ENCODE measurements at places on chromosomes 11 and 22.

- DNase-seq: no peak
These were observed 31.6 kb downstream of the TBC1D22A start for GRCh38 chr22:46794067-46794466.

DNA sequence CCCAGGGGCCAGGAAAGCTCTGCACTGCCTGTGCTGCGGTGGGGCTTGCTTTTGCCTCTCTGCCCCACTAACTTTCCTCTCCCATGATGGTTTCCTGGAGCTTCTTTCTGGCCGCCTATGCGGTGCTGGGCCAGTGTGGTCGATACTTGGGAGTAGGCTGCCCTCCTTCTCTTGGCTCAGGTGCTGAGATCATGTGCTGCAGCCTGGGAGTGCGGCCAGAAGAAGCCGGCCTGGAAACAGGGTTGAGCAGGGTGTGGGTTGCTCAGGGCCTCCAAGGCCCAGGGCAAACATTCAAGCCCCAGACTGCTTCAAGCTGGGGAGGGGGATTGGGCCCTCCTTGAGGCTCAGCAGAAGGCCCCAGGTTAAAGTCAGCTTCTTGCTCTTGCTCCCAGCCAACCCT, 125.0 kb downstream of the NTM start:
- DNase-seq: no peak

DNA sequence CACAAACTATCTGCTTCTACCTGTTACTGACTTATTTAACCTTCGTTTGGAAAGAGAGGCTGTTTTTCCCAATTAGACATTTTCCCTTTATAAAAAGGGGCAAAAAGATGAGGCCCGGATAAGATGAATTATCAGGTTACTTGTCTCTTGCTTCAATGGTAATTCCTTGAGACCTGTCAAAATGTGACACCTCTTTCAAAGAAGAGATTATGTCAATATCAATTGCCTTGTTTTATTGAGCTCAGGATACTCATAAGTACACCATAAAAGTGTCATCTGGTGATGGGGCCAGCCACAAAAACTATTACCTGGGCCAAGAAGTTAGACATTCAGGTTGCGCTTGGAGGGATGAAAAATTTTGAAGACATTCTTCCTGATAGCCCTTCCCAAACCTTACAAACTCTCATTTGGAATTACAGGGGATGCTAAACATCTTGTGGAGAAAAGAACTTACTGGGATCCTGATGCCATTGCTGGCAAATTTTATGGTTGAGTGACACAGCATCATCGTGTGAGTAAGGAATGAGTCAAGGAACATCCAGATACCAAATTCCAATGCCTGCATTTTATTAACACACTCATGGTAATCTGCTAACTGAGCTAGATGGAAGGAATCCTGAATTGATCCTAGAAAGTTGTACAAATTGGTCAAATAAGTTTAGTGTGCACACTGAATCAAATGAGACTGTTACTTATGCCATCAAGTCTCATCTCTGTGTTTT, 1071.2 kb downstream of the LRRC4C start:
- no peak for DNase-seq

DNA sequence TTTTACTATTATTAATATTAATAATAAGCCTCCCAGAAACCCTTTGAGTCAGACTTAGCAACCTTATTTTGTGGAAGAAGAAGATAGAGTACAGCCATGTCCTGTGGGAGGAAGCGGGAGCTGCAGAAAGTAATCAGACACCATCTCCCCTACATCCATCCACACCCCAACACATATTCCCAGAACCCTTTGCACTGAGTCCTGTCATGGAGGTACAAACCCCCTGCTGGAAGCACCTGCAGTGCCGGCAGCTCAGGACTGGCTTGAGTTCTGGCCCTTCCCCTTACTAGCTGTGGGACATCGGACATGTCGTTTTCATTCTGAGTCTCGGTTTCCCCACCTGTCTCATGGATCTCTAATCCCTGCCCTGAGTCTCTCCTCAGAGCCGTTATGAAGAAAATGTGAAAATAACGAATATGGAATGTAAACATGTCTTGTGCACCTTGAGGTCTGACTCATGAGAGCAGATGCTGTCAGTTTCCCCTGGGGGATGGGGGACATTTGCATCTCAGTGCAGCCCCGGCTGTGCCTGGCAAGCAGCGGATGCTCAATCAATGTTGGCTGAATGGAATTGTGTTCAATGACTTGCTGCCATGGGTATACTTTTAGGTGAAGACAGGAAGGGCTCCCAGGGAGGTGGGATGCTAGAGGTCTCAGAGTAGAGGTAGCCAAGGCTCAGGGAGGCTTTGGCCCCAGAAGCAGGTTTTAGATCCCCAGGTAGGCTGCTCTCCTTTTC, 45.4 kb downstream of the TP53I11 start:
- no peak for DNase-seq

DNA sequence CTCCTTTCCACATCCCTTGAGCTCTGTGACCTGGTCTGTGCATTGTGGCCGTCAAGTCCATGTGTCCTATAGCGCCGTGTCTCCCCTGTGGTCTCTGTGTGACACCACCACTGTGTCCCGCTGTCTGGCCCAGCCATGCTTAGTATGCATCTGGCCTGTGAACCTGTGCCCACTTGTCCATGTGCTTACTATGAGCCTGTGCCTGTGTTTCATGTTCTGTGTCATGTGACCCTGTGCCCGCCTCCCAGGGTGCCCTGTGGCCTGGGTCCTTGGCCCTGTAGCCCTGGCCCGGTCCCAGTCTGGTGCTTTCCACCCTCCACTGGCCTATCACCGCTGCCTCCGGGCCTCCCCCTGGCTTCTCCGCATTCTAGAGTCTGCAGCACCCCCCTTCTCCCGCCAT, 80.6 kb downstream of the CCDC83 start:
- no peak for DNase-seq

DNA sequence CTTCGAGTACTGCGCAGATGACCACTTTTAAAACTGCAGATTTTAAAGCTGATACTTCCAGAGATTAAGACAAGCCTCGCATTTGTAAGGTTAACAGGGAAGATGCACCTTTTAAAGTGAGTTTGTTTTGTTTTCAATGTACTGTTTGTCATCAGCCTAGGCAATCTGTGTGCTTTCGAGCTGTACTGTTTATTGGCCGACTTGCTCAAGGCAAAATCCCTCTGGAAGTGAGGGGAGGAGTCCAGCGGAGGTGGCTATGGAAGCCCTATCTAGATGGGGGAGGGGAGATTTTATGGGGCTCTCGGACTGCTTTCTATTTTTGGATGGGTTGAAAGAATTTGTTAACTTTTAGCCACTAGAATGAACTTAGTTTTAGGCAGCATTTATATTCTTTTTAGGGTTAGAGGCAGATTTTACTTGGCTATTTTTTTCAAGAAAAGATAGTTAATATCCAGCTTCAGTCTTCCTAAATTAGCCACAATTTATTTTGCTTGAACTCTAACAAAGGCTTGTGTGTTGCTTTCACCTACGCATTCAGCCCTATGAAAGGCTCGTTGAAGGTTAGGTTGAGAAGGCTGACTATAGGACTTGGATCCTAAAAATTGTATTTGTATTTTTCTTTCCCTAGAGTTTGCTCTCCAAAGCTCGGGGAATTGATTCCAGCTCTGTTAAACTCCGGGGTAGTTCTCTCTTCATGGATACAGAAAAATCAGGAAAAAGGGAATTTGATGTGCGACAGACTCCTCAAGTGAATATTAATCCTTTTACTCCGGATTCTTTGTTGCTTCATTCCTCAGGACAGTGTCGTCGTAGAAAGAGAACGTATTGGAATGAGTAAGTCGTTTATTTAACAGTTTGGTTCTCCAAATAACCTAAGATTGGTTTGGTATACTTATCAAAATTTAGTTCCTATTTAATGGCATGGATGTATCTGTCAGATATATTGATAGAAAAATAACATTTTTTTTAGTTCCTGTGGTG, 2.1 kb downstream of the WEE1 start:
- no peak for DNase-seq

DNA sequence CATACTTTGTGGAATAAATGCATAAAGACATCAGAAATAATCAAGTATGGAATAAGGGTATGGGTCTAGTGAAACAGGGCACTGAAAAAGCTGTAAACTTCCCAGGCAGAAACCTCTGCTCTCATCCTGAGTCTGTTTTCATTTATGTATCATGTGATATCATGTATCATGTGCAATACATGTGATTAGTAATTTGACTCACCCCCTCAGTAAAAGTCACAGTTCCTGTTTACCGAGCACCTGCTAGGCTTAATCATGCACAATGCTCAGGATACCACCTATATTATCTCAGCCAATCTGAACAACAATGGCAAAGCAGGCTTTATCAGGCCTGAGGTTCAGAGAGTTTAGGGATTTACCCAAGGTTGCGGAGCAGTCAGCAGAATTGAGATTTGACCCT, 250.6 kb upstream of the TENM4 start:
- no peak for DNase-seq

- DNase-seq: no peak
These were observed 498.2 kb downstream of the KCNA4 start for GRCh38 chr11:29518389-29519174.

- no peak for DNase-seq
These were observed 24.6 kb downstream of the OTOG start for GRCh38 chr11:17571431-17572358.

GRCh38 chr11:107750313-107750712, 38.5 kb upstream of the SLN start:
- no peak for DNase-seq

DNA sequence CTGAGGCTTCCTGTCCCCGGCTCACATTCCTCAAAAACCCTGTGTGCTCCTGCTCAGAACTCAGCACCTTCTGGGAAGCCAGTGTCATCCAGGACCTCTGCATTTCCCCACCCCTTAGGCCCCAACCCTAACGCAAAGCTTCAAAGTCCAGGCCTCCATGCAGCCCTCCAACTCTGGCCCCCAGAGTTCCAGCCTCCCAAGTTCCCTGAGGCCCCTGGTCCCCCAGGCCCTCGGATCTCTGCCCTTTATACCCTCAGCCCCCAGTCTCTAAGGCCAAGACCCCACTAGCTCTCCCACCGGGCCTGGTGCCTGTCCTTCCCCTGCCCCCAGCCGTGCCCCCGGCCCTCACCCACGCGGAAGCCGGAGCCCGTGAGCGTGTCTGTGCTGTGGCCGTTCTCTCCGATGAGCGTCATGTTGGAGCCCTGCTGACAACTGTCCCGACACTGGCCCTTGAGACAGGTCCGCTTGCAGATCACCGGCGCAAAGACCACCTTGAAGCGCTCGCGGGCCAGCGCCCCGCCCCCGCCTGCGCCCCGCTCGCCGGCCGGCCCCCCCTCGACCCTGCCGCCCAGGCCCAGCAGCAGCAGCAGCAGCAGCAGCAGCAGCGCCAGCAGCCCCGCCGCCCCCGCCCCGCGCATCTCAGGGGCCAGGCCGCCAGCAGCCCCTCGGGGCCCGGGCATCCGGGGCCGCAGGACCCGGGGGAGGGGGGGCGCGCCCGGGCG, 718 bp downstream of the LTBP3 start:
- DNase-seq: no peak

- no peak for DNase-seq
These were observed 67.7 kb upstream of the SORL1-AS1 start for GRCh38 chr11:121520243-121521144.

- DNase-seq: no peak
These were observed 729.3 kb downstream of the NTM start for GRCh38 chr11:132099692-132100091.

- DNase-seq: peak; percentile 84
These were observed 29.9 kb downstream of the ALG9 start for GRCh38 chr11:111841370-111842053.

DNA sequence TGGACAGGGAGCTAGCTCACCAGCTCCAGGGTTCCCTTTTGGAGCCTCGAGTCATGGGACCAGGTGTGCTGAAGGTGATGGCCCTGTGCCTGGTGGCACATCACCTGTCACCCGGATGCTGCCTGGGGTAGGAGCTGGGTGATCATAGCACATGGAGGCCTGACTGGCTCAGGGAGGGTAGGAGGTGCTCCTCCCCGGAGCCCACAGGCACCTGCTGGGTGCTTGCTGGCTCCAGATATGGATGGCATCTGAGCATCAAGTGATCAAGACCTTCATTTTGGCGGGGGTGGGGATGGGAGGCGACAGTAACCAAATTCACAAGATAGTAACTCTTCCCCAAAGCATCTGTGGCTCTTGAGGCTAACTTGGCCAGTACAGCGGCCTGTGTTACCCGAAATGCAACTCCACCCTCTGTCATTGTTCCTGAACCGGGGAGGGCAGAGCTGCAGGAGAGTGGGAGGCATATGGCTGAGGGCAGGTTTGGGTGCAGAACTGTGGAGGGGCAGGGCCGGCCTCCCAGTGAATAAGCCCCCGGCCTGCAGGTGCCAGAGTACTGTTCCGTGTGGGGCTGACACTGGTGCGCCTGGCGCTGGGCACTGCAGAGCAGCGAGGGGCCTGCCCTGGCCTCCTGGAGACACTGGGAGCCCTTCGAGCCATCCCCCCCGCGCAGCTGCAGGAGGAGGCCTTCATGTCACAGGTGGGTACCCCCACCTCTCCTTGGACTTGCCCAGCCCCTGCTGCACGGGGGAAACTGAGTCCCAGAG, 4.7 kb downstream of the TBC1D10C start:
- no peak for DNase-seq

GRCh38 chr11:14127679-14128078, 165.2 kb downstream of the SPON1 start:
- DNase-seq: no peak

DNA sequence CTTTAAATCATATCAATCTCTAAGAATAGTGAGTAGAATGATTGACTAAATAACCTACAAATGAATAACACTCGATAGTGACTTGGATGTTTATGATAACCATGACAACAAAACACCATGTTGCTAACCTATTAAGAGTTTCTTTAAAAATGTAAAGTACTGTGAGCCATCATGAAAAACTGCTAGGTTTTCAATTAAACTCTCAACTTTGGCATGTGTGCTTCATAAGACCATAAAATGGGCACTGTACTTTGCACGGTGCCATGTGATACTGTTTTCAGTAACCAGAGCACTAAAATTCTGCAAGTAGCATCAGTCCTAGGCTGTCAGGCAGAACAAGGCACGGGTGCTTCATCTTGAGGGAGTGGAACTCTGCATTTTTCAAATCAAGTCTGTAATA, 96.2 kb upstream of the TRIM77 start:
- DNase-seq: no peak

- no peak for DNase-seq
These were observed 34.1 kb downstream of the CSNK2A3 start for GRCh38 chr11:11318961-11319360.

GRCh38 chr22:39917197-39917643, 16.3 kb downstream of the GRAP2 start:
- no peak for DNase-seq

GRCh38 chr11:12013781-12014180, 5.4 kb upstream of the DKK3 start:
- no peak for DNase-seq

GRCh38 chr11:110750100-110750499, 37.9 kb upstream of the ARHGAP20 start:
- DNase-seq: no peak

All from stimulated activated CD8-positive, alpha-beta memory T cell treated with anti-CD3 and anti-CD28 coated beads, Interleukin-12 subunit alpha, Interleukin-12 subunit beta, amount 100 ng/mL, for 1 hour (primary cell).